Tongue (tissue), 3 donors: ENCODE measurements at places on chromosomes 16 and 17.
A peak's percentile ranks its signal among the peaks of the same experiment; 100 is the strongest.

- no peak for DNase-seq
Measured at GRCh38 chr16:10169904-10170410, 12.3 kb downstream of the GRIN2A start.

DNA sequence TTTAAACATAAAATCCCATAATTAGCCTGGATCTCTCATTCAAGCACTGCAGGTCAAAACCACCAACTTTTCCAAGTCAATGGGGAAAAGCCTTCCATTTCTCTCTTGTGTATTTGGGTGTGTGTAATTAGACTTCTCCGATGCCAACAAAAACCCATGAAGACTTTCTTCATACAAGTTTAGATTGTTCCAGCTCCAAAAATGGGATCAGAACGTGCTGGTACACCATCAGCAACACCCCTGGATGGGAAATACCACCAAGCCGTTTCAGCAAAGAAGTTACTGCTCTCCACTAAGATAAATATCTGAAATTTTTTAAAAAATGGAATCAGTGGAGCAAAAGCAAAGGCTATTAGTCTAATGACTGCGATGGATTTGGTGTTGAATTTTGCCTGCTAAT is 837.3 kb upstream of the SOX9 start:
- DNase-seq: no peak

DNA sequence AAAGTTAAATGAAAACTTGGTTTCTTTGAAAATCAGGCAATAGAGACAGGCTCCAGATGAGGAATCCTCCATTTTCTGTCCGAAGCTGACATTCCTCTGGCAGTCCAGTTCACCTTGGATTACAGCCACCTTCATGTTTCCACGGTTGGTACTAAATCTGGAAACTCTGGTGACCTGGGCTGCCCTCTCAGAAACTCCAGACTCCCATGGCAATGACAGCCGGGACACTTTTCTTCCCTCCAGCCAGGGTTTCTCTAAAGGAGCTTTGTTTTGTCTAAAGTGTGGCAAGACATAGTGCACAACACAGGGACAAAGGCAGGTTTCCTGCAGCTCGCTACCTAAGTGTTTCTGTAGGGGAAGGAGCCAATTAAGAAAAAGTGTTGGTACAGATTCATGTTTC is 36.0 kb downstream of the CLUAP1 start:
- DNase-seq: peak; percentile 36

GRCh38 chr17:27950995-27951394 is 57.8 kb upstream of the LYRM9 start:
- no peak for DNase-seq

DNA sequence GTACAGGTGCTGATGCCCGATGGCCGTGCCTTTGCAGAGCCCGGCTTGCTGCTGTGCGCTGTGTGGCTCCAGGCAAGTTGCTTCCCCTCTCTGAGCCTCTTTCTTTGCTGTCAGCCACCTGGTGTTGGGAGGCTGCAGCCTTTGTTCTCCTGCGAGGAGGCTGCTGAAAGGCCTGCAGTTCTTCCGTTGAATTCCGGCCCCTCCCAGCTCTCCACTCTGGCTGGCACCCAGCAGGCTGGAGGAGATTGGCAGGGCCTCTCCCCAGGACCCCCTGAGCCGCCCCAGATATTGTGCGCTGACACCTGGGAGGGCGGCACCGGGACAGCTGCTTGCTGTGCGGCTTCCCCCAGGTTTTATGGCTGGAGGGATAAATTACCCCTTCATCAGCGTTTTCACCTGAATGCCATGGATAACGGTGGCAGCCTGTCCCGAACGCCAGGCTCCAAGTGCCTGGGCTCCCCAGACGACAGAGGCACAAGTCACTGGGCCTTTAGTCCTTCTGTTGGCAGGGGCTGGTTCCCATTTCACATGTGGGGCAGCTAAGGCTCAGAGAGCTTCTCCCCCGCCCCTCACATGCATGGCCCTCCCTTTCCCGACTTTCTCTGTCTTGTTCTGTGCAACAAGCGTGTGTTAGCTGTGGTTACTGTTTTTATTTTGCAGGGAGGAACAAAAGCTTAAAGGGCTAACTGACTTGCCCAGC is 35.1 kb upstream of the GSE1 start:
- DNase-seq: no peak

DNA sequence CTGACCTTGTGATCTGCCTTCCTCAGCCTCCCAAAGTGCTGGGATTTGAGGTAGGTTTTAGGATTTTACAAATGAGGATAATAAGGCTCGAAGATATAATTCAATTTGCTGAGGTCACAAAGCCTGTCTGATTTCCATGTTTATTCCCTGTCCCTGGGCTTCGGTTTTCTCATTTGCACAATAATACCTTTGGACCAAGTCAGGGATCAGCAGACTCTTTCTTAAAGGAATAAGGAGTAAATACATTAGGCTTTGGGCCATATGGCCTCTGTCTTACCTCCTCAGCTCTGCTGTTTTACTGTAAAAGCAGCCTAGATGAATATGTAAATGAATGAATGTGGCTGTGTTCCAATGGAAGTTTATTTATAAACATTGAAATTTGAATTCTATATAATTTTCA is 442.8 kb downstream of the HS3ST4 start:
- DNase-seq: no peak

GRCh38 chr17:79487149-79487548 is 123.7 kb downstream of the RBFOX3 start:
- DNase-seq: no peak

DNA sequence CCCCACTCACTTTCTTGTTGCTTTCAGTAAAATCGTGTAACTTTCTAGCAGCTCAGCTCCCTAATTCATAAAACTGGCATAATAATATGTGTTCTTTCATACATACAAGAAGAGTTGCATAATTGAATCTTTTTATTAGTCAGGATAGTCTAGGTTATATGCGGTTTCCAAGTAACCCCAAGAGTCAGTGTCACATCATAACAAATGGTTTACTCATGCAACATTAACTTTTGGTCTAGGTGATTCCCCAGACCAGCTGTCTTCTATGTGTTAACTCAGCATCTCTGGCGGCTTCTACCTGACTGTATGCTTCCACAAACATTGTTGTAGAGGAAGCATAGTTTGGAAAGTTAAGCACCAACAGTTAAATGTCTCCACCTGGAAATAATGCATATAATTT is 1000.4 kb downstream of the CDH11 start:
- DNase-seq: no peak

DNA sequence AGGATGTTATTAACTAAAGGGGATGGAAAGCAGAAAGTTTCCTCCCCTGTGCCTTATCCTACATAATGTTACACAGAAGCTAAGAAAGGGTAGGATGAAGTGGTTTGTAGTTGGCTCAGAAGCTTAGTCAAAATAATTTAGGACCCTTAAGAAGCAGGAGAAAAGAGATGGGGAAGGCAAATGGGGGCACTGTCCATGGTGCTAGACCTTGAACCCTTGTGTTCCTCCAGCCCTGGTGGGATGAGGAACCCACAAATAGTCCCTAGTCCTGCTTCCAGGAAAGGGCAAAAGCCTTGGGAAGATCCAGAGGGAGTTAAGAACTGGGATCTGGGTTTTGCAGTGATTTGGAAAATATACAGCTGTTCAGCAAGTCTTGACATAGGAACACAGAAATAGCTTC is 54.5 kb downstream of the SLC5A11 start:
- no peak for DNase-seq

- DNase-seq: no peak
Measured at GRCh38 chr16:67770346-67770991, 35.9 kb downstream of the RANBP10 start.

DNA sequence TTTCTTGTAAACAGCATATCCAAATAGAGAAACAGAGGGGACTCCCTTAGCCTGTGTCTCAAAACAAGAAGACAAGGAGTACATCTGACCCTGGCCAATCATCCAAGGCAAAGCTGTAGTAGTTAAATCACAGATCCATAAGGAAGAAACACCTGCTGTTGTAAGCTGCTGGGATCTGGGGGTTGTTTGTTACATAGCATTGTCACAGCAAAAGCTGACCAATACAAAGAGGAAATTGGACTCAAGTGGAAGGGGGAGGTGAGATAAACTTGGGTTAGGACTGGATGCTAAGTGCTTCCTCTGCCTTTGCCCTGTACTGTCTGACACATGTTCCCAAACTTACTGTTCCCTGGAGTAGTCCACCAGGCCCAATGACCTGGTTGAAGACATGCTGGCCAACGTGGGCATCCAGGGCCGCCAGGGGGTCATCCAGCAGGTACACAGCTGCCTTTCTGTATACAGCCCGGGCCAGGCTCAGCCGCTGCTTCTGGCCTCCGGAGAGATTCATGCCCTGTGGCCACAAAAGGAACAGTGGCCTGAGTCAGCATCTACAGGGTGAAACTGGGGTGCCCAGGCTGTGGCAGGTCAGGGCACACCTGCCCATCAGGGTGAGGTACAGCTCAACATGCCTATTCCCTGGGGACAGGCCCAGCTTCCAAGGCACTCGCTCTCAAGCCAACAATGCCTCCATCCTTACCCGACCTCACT is 44.7 kb downstream of the ABCC6 start:
- no peak for DNase-seq

DNA sequence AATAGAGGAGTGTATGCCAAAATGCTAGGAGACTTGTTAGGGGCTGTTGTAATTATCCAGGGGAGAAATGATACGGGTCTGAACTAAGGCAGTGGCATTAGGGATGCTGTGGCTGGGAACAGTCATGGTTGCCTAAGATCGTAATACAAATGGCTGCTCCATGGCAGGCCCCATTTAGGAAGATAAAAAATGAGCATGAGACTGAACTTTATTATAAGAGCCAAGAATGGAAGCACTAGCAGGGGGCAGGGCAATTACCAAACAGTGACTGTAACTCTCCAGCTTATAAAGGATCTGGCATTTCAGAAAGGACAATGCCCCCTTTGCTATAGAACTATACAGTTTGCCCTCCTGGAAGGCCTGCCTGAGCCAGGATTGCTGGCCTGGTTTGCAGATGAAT is 503.3 kb upstream of the CDH5 start:
- DNase-seq: peak; percentile 8

DNA sequence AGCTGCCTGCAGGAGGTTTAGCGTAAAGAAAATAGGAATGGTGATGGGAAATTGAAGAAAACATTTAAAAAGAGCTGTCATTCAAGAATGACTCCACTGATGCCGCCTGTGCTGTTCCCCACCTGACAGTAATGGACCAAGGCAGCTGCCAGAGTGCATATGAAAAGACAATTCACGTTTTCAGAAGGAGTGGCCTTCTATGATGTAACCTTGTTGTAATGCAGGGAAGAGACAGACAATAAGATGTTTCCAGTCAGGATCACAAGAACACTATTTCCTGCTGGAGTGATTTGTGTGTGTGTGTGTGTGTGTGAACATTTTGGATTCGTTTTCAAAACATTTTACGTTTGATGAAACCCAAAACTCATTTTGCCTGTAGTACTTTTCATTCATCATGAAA is 203.7 kb downstream of the LGALS9B start:
- peak; percentile 84 for DNase-seq

GRCh38 chr17:27975146-27976011 is 67.1 kb upstream of the NLK start:
- DNase-seq: peak; percentile 56

- no peak for DNase-seq
Measured at GRCh38 chr17:4148611-4149308, 5.8 kb downstream of the CYB5D2 start.

- no peak for DNase-seq
Measured at GRCh38 chr17:66464921-66465320, 162.5 kb downstream of the PRKCA start.

- DNase-seq: no peak
Measured at GRCh38 chr16:65545413-65545956, 423.6 kb upstream of the CDH11 start.

DNA sequence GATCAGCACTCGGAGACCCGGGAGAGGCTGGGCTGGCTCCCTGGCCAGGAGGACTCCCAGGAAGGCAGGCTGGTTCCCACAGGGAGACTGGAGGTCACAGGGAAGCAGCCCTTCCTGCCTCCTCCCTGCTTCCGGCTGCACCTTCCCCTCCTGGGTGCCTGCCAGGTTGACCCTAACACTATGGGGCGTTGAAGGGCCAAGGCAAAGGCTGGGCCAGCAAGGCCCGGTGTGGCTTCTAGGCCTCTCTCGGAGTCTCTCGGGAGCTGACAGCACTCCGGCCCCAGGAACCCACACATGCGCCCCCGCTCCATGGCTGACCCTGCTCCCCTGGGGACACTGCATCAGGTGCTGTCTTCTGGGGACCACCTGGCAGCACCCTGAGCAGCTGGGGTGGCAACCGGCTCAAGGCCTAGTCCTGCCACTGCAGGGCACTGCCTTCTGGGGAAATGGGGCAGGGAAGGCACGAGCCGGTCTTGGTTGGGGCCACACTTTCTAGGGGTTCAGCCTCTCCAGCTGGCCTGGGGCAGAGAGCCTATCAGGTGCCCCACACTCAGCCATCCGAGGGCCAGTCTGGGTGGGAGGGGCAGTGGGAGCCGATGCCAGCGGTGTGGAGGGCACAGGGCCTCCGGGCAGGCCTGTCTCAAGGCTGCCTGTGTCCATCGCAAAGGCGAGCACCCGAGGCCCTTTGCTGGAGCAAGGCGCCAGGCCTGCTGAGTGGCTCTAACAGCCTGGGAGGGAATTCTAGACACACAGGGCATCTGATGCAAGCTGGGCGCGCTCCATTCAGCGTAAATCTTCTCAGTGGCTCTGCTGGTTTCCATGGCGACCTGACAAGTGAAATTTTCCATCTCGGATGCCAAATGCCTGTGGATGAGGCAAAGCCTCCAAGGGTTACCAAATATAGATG is 5.6 kb upstream of the MTSS2 start:
- DNase-seq: peak; percentile 98

DNA sequence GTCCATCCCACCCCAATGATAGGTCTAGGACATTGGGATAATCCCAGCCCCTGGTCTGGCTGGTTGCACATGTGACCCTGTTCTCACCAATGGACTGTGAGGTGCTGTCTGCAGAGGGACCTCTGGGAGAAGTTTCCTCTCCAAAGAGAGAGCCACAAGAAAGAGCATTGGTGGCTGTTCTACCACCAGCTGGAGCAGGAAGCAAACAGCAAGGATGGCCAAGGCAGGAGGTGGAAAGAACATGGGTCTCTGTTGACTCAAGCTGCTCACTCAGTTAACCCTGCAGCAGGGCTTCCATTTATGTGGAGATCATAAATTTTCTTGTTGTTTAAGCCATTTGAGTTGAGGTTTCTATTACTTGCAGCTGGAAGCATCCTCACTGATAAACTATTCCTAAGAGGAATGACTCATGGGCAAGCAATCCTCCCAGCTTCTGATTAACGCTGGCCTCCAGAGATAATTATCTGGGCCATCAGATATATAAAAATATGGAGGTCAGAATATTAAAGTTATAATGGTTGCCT is 52.6 kb downstream of the CYB5B start:
- DNase-seq: no peak

DNA sequence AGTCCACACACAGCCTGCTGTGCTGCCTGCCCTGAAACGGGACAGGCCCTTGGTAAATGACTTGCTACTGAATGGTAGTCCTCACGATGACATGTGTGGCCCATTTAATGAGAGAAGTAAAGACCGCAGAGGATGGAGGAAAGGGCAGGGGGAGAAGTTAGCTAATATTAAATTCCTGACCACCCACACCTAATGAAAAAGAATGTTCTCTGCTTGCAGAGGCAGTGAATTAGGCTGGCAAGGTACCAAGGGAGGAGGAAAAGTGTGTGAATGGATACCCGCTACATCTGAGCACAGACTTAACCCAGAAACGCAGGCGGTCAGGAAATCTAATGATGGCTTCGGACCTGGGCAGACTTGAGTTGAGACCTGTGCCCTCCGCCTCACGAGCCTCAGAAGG is 141.2 kb downstream of the PRKCA start:
- no peak for DNase-seq

- peak; percentile 87 for DNase-seq
Measured at GRCh38 chr16:3938843-3939624, 58.5 kb upstream of the CREBBP start.

GRCh38 chr16:69741951-69742904 is 12.5 kb downstream of the NOB1 start:
- DNase-seq: peak; percentile 11
